ENCODE measurements at places on chromosomes 1 and 21. TPM values are rescaled to one million over a fixed set of nuclear protein-coding genes. Genes with fewer than 3 reads are reported as not detected.

The CYP4B1 gene
- total RNA-seq = not detected

The FCGR3B gene
- not detected for total RNA-seq

The CLEC20A gene
- total RNA-seq = not detected

The OR2T2 gene
- total RNA-seq = not detected

The AMY1B gene
- not detected for total RNA-seq

The TXNIP gene
- total RNA-seq = 0.51 TPM

The GSTM1 gene
- total RNA-seq = not detected

The RIPPLY3 gene
- total RNA-seq = 0.55 TPM
